Cortex of kidney (tissue), 1 donor: ENCODE measurements at places on chromosomes 16 and 17.

- no peak for DNase-seq
These were observed 6.8 kb downstream of the ADAP2 start for GRCh38 chr17:30928584-30928983.

GRCh38 chr17:78107976-78108725 is 20.4 kb downstream of the TMC6 start:
- DNase-seq = no peak

- no peak for DNase-seq
These were observed 2.9 kb upstream of the CACNA1G start for GRCh38 chr17:50557630-50558029.

GRCh38 chr16:22977294-22977697 is 163.3 kb downstream of the HS3ST2 start:
- no peak for DNase-seq

DNA sequence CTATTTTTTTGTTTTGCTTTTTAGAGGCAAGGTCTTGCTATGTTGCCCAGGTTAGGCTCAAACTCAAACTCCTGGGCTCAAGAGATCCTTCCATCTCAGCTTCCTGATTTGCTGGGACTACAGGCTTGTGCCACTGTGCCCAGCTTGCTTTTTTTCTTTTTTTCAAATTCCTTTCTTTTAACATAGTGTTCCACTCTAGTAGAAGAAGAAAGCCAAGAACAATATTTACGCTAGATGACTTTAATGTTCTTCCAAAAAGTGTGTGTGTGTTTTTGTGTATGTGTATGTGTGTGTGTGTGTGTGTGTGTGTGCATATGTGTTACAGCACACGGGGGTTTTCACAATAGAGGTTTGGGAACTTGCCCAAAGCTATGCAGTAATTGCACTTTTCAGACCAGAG is 10.7 kb upstream of the UMOD start:
- no peak for DNase-seq

DNA sequence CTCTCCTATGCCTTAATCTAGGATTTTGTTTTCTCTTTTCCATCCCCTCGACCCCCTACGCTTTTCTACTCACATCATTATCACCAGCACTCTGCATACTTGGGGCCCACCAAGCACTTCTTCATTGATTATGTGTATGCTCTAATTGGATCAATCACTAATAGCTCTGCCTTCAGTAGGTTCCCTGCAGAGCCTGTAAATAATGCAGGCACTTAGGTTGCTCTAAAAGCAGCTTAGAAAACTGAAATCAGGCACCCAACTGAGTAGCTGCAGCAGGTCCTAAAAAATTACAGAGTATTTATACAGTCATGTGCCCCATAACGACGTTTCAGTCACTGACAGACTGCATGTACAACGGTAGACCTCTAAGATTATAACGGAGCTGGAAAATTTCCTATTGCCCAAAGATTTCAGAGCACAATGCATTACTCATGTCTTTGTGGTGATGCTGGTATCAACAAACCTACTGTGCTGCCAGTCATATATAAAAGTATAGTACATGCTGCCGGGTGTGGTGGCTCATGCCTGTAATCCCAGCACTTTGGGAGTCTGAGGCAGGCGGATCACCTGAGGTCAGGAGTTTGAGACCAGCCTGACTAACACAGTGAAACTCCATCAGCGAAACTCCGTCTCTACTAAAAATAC is 280.4 kb downstream of the HS3ST3B1 start:
- DNase-seq = no peak

- DNase-seq = no peak
These were observed 834 bp downstream of the FLYWCH1 start for GRCh38 chr16:2912330-2913199.

DNA sequence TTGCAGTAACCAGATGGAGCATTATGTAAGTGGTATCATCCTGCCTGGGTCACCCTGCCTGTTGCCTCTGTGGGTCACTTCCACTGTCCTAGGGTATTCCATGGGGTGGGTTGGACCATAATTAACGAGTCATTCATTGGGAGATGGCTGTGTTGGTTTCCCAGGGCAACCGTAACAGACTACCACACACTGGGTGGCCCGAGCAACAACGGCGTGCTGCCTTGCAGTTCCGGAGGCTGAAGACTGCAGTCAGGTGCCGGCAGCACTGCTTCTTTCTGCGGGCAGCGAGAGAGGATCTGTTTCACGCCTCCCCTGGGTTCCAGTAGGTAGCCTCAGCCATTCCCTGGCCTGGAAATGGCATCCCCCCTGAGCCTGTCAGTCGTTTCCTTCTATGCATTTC is 28.9 kb upstream of the CMIP start:
- no peak for DNase-seq

DNA sequence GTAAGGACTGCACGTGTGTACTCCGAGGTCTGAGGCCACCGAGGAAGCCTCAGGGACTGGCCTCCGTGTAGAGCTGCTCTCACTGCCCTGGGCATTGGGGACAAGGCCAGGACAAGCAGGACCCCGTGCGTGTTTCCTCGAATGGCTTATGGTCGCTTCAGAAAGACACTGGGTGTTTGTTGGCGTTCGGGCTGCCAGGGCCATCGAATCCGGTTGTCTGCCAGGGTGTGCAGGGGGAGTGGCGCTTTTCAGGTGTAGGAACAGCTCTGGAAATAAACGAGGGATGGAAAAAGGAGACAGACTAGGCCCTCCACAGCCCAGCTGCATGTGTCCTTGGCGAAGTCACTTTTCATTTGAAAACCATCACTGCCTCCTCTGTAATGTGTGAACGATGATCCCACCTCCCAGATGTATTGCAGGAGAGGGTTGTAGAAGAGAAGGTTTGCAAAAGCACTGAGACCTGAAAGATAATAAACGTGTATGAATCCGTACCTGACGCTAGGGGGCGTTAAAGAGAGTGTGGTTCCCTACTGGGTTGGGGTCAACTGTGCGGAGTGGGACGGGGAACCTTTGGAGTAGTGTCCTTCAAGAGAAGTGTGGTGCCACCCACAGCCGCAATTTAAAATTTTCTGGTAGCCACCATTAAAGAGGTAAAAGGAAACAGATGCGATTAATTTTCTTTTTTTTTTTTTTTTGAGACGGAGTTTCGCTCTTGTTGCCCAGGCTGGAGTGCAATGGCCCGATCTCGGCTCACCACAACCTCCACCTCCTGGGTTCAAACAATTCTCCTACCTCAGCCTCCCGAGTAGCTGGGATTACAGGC is 2.1 kb upstream of the ZSCAN10 start:
- DNase-seq = no peak

DNA sequence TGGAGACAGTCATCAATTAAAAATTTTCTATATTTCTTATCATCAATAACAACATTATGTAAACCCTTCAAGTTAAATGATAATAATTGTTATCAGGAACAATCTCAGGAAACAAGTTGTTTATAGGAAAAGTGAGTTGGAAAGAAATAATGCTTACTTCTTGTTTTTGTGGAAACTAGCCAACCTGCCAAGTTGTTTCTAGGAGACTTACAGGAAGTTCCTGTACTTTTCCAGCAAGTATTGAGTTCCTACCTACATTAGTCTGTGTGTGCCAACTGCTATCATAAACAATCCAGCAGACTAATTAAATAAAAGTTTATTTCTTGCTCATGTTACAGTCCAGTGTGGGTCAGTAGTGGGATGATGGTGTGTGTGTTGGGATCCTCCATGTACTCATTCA is 1.6 kb upstream of the CCL14 start:
- DNase-seq = no peak
